Activated naive CD4-positive, alpha-beta T cell treated with anti-CD3 and anti-CD28 coated beads, Interleukin-2, amount 10 ng/mL, durations not matched to agents 5 hours and 36 hours (primary cell): ENCODE measurements at places on chromosomes 13 and 19. TPM values are rescaled to one million over a fixed set of nuclear protein-coding genes. Genes with fewer than 3 reads are reported as not detected.

The RETN gene
- not detected for total RNA-seq

The ATP4B gene
- total RNA-seq = not detected

The TEX26 gene
- not detected for total RNA-seq

The SYCN gene
- not detected for total RNA-seq

The CGB5 gene
- total RNA-seq = not detected

The ATP8B3 gene
- total RNA-seq = 20.7 TPM

The TUBB4A gene
- 2.1 TPM for total RNA-seq

The PDX1 gene
- total RNA-seq = not detected

The ZNF85 gene
- total RNA-seq = 15.7 TPM

The PSG11 gene
- not detected for total RNA-seq

The SYT5 gene
- total RNA-seq = not detected

The SMIM7 gene
- total RNA-seq = 61.4 TPM

The CEACAM4 gene
- total RNA-seq = not detected

The PGLYRP2 gene
- not detected for total RNA-seq

The TMIGD2 gene
- total RNA-seq = 50.3 TPM

The SMAD9 gene
- 0.08 TPM for total RNA-seq

The ZNF726 gene
- 11.1 TPM for total RNA-seq

The OR7A5 gene
- not detected for total RNA-seq

The MKNK2 gene
- 333 TPM for total RNA-seq

The PCDH8 gene
- not detected for total RNA-seq

The C19orf33 gene
- not detected for total RNA-seq

The FAM32A gene
- 60.7 TPM for total RNA-seq

The MAP4K1 gene
- total RNA-seq = 278 TPM

The CATSPERD gene
- not detected for total RNA-seq

The TRAPPC5 gene
- total RNA-seq = 87.8 TPM

The ZNF486 gene
- total RNA-seq = 9.0 TPM

The GSX1 gene
- not detected for total RNA-seq

The KL gene
- 0.20 TPM for total RNA-seq

The GPATCH1 gene
- 11.7 TPM for total RNA-seq

The CD79A gene
- total RNA-seq = 8.6 TPM

The MYO1F gene
- 250 TPM for total RNA-seq

The TMEM38A gene
- 2.0 TPM for total RNA-seq

The TPGS1 gene
- total RNA-seq = 31.9 TPM

The KRTDAP gene
- not detected for total RNA-seq

The CEACAM8 gene
- total RNA-seq = not detected

The SUGP2 gene
- 134 TPM for total RNA-seq

The TYROBP gene
- 0.43 TPM for total RNA-seq

The FLT3 gene
- total RNA-seq = not detected

The FSD1 gene
- 9.6 TPM for total RNA-seq

The CLEC4M gene
- total RNA-seq = not detected

The ZNF235 gene
- total RNA-seq = 7.5 TPM

The PRODH2 gene
- total RNA-seq = not detected

The TMEM221 gene
- not detected for total RNA-seq

The COPE gene
- 256 TPM for total RNA-seq

The IGFL3 gene
- not detected for total RNA-seq

The LILRA2 gene
- total RNA-seq = 0.23 TPM

The AMER2 gene
- total RNA-seq = not detected

The GAPDHS gene
- total RNA-seq = not detected

The ZNF813 gene
- 5.8 TPM for total RNA-seq

The ZNF506 gene
- 29.6 TPM for total RNA-seq

The NTF4 gene
- not detected for total RNA-seq

The PABPC3 gene
- 0.94 TPM for total RNA-seq

The IGSF23 gene
- total RNA-seq = not detected

The NKPD1 gene
- total RNA-seq = 0.35 TPM
